ENCODE measurements at places on chromosomes 5 and 9.

GRCh38 chr5:171622010-171622409, 163.6 kb upstream of the SMIM23 start:
- DNase-seq = no peak

GRCh38 chr9:16266648-16267276, 603.7 kb downstream of the BNC2 start:
- DNase-seq = no peak

DNA sequence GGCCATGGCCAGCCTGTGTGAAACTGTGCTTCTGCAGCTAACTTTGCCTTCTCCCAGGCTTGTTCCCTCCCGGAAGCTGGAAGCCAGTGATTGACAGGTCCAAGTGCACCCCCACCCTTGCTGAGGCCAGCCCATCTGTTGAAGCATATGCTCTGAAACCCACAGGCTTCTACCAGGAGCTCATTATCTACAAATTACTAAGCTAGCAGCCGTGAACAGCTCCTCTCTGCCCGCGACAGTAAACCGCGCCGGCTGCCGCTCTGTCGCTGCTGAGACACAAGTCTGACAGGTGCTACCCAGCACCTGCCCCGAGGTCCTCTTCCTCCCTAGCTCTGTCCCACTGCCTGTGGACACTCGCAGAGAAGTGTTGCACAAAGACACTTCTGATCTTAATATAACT, 490.9 kb downstream of the GADD45G start:
- DNase-seq = peak; percentile 44

GRCh38 chr9:130209422-130209821, 37.2 kb downstream of the NCS1 start:
- DNase-seq = no peak

- DNase-seq = no peak
Measured at GRCh38 chr5:123527190-123527589, 15.2 kb downstream of the CSNK1G3 start.

GRCh38 chr9:73151653-73152542, at the start of gene ANXA1:
ANXA1 (plus strand) TSS chr9:73151865; CDS start chr9:73158536, 6,671 bp downstream.
- DNase-seq = no peak

DNA sequence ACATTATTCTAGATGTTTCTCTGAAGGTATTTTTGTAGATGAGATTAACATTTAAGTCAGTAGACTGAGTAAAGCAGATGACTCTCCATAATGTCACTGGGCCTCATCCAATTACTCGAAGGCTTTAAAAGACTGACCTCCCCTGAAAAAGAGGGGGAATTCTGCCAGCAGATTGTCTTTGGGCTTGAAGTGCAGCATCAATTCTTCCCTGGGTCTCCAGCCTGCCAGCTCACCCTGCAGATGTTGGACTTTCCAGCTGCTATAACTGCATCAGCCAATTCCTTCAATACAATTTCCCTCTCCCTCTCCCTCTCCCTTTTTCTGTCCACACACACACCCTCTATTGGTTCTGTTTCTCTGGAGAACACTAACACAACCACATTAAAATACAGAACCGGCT, 472.8 kb downstream of the SPOCK1 start:
- no peak for DNase-seq

DNA sequence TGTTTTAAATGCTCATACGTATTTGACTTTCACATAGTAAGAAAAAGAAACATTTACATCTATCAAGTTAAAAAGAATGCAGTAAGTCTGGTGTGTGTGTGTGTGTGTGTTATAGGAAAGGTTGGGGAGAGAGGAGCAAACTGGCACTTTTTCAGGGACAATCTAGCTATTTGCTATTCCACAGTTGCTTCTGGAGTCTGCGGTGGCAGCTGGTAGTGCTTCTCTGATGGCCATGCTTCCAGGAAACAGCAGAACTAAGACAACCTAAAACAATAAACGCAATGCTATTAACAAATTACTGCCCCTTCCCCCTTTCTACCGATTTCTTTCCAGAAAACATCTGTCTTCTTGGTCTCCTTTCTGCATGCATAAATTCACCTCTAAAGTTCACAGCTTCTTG, 70.0 kb upstream of the CDH10 start:
- DNase-seq = no peak
